CD4-positive, CD25-positive, alpha-beta regulatory T cell (primary cell): ENCODE measurements at places on chromosomes 2 and 18.

GRCh38 chr2:224850081-224850480 lies 133.9 kb upstream of the CCDC195 start:
- DNase-seq, result no peak

- DNase-seq, result no peak
Measured at GRCh38 chr2:240689975-240690374, 1.7 kb upstream of the AQP12A start.

- DNase-seq, result no peak
Measured at GRCh38 chr2:229371086-229371485, 100.0 kb upstream of the PID1 start.

- DNase-seq, result no peak
Measured at GRCh38 chr2:59779571-59779970, 773.9 kb downstream of the BCL11A start.

DNA sequence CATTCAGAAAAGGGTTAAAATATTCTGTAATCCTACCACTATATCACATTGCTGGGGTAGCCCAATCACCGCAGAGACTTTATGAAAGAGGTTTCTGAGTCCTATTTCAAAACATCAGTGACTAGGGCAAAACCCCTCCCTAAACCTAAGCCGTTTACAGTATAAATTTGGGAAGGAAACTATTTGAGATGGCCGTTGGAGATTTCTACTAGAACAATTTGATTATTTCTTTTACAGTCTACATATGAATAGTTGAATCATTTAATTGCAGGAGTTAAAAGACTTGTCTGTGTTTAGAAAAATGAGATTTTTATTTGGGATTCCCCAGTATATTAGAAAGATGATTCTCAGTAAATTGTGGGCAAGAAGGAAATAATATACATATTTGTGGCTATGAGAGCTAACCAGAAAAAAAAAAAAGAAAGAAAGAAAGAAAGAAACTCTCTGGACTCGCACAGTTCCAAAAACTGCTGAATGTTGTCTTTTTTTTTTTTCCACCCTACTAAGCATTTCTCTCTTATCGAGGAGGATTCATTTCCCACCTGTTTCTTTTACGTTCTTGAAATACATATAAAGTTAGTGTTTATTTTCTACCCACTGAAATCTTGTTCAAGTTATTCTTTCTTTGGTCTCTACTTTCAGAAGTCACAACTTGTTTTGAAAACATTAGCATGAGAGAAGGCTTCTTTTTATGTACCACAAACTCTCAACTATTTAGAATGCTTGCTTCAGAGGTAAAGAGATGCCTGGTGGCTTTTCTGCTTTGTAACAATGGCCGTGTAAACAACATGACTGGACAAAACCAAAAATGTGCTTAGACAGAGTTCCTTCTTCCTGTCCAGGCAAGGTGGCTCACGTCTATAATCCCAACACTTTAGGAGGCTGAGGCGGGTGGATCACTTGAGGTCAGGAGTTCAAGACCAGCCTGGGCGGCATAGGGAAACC lies 65.9 kb downstream of the BCL2 start:
- DNase-seq, result no peak

- no peak for DNase-seq
Measured at GRCh38 chr18:61951396-61951795, 58.6 kb upstream of the RNF152 start.

DNA sequence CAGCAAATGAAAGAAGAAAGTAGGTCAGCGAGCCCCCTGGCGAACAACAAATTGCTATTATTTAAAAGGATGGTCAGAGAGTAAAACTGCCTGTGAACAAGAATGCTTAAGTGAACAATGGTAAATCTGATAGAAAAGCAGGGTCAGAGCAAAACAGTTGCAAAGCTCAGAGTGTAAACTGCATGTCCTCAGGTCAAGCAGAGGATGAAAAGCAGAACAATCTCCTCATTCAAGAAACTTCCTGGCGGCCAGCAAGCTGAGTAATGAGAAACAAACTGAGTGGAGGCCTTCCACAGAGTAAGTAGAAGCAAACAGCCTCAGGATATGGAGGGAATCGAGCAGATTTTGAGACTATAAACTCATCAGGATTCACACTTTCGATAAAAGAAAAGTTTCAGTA lies 117.9 kb downstream of the PPP1R1C start:
- no peak for DNase-seq

DNA sequence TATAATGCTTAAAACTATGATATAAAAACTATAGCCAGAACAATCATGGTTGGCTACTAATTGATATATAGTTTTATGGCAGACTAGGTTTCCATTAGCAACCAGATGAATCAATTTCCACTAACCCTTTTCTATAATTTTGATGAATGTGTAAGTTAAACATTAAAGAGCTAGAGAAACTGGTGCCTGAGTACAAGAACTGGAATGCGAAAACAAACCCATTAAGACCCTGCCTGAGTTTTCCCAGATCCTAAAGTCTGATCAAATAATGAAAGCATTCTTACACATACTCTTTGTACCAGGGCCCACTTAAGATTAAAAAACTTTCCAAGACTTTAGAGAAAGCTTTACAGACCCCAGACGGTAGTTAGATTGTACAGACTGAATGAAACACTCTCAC lies 21.3 kb downstream of the MRPL19 start:
- no peak for DNase-seq

DNA sequence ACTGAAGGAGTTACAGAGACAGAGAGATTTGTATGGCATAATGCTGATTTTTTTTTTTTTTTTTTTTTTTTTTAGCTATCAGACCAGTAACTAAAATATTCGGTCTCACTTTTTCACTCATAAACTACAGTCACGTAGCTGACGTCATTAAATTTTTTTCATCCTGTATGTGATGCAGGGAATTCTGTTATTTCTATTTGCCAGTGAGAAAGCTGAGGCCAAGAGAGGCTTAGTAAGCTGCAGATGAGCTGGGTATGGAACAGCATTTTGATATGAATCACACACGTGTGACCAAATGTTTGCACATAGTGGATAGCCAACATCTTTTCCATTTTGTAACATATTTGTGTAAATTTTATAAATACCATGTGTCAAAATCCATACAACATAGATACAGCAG lies 79.1 kb upstream of the EPB41L3 start:
- DNase-seq, result no peak

GRCh38 chr2:100650151-100650550 lies 87.4 kb downstream of the PDCL3 start:
- peak; percentile 6 for DNase-seq

- DNase-seq, result no peak
Measured at GRCh38 chr2:38370664-38371063, 6.4 kb downstream of the ATL2 start.

DNA sequence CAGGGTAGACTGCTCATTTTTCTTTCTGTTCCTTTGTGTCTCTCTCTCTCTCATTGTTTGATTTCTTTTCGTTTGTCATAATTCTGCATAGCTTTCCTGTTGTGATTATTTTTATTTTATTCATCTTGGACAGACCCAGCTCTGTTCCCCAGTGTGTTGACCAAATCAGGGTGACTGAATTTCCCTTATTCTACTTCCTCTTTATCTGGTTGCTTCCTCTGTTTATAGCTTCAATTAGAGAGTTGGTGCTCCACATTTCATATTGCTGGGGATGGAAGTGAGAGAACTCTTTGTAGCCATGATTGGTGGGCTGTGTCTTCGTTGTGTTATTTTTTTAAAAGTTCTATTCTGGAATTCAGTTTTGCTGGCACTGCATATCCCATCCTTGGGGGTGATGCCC lies 19.1 kb downstream of the PROKR1 start:
- no peak for DNase-seq

DNA sequence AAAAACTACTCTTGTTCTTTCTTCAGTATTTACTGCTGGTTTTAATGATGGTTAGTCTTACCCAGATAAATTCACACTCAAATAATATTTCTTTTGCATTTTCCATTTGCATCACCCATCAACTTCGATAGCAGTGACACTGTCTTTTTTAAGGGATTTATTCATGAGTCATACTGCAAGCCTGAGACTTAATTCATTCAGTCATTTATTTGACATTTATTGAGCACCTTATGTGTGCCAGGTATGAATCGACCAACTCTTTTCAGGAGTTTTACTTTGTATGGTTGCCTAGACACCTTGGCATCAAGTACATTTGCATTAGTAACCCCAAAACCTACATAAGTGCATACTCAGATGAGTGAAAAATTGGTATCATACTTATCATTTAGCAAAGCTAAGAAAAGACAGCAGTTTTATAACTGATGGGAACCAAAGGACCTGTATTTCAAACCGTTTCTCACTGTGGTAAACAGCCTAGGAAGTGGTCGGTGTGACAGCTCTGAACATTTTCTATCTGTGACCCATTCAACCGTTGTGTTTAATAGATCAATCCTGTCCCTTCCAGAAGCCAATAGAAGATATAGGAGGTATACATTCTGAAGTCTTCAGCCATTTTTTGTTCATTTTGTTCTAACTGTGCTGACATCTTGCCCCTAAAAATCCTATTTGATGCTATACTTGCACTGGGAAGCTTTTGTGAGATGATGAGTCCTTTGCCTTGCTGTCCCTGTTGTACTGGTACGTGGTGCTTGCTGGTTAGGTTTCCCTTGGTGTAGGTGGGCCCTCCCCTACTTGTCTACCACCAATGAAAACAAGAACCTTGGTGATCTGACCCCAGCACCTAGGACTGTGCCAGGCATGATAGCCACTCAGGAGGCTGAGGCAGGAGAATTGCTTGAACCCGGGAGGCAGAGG lies 484.7 kb upstream of the RAB12 start:
- DNase-seq, result no peak

DNA sequence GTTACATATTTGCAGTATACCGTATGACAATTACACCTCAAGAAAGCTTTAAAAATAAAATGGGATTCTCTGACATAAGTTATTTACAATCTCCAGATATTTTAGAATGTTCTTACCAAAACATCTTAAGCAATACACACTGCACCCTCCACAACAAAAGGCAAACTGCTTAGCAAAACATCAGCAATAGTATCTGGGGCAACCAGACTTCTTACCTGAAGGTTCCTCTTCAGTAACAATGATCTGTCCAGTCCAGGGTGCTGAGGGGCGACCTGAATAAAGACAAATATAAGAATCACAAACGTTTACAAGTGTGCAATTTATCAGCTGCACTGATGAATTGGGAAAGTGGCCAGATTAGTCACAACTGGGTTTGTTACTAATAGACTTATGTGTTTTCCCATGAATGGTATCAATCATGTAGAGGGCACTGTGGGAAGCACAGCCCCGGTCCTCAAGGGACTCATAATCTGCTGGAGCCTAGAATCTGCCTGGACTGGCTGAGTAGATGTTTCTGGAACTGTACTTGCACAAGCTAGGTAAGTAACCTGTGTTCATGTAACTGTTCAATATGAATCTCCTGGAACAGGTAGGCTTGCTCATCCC lies 70.7 kb downstream of the MYOM1 start:
- DNase-seq, result no peak

DNA sequence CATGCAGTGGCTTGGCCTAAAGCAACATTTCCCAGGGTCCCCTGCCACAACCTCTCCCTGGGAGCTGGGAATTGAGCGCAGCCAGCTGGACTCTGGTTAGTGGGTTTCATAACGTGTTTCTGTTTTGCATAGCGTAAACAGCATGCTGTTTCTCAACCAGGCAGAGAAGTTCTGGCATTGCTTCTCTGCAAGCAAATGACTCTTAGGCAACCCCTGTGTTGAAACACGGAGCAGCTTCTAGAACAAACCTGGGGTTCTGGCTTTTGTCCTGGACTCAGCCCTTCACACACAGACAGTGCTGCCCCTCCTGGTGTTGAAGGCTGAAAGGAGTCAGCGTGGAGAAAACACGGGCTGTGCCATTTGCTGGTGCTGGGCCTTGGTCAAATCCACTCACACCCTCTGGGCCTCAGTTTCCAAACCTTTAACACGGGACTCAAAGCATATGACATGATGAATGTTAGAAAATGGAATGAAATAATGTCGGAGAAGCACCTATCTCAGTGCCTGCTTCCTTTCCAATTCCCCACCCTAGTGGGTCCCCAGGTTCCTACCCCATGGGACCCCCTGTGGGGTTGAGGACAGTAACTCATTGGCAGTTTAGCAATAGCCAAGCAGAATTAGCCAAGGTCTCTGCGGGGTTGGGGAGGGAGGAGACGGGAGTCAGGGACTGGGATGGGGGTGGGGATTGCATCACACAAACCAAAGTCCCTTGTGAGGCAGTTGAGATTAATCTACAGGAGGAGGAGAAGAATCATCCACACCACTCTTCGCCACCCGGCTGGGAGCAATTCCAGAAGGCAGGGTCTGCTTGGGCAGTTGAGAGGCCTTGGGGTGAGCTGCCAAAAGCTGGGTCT lies 30.2 kb upstream of the IL1R2 start:
- DNase-seq, result no peak

DNA sequence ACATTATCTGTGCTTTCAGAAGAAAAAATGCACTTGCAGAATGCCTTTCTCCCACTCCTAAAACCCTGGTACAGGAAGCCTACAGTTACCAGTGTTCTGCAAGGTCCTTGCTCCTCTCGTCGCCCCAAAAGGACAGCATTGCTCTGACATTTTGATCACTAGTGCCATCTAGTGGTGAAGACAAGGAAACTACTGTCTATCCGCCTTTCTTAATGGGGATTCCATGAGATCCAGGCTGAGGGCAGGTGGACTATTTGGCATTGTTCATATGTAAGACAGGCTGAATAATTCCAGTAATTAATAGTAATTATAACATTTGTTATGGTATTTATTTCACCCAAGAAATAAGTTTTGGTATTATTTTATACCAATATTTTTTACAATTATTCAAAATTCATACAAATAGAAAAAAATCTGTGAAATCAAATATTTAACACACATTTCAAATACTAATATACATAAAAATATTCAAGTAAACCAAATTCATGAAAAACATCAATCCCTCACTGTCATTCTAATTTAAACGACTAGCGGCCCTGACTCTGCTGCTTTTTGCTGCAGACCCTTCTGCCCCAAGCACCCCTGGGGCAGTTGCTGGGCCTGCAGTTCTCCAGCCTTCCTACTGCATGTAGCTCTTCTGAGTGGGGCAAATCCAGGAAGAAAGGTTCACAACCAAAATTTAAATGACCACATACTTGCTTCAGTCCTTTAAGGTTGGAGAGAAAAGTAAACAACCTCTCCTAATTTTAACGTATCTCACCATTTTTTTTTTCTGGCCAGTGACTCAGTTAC lies 19.0 kb downstream of the TPGS2 start:
- peak; percentile 75 for DNase-seq

DNA sequence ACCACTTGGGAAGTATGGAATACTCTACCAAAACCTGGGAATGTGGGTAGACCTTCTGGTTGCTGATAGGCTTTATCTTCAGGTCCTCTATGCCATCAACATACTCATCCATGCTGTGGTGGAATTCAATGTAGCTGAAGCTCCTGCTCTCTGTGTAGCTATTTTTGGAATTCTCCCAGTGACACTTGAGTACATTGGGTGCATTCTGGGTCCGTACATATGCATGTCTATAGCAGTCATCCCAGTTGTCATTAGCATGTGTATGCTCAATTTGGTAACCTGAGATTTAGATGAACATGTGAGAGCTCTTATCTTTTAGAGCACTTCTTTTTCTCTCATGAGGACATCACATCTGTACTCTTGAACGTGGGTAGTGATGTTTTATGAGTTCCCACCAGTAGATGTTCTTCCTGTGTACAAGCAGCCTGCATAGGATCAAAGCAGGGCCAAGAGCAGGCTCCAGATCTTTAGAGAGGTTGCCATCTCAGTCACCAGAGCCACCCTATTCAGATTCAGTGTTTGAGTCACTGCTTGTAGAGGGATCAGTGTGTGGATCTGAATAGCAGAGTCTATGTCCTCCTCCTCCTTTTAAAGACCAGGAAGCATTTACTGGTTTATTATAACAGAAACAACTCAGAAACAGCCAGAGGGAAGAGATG lies 65.9 kb downstream of the MGAT5 start:
- DNase-seq, result no peak
